Activated CD4-positive, alpha-beta T cell treated with anti-CD3 and anti-CD28 coated beads, Interleukin-2, amount 50 U/mL, for 48 hours (primary cell): ENCODE measurements at places on chromosomes 2 and 18.

DNA sequence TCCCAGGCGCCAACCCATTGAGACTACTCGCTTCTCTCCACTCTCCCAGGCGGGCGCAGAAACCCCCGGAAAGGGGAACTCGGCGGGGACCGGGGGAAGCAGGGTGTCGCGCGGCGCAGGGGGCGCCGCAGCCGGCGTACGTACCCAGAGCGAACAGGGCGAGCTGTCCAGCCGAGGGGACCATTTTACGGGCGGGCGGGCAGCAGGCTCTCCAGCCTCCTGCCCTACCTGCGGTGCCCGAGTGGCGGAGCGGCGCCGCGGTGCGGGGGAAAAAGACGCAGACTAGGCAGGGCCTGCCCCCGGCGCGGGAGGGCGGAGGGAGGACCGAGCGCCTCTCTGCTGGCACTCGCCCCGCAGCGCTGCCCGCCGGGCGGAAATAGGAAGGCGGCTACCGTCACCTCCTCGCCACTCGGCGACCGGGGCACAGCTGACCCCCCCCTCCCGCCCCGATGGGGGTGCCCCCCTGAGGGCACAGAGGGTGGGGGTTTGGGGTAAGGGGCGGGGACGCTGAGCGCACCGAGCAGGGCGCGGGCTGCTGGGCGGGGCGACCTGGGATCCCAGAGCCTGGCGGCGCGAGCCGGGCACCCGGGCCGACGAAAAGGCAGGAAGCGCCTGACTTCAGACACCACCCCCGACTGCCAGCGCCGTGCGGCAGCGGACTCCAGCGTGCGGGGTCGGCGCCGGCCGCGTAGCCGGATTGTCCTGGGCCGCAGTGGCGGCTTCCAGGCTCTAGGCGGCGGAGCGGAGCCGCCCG, at the start of gene TGFA:
Gene TGFA, minus strand, starts transcription at position 243 of the 754 bp plus-strand sequence. Its CDS starts 59 bp downstream, at position 184.
- DNase-seq, result peak; percentile 68

DNA sequence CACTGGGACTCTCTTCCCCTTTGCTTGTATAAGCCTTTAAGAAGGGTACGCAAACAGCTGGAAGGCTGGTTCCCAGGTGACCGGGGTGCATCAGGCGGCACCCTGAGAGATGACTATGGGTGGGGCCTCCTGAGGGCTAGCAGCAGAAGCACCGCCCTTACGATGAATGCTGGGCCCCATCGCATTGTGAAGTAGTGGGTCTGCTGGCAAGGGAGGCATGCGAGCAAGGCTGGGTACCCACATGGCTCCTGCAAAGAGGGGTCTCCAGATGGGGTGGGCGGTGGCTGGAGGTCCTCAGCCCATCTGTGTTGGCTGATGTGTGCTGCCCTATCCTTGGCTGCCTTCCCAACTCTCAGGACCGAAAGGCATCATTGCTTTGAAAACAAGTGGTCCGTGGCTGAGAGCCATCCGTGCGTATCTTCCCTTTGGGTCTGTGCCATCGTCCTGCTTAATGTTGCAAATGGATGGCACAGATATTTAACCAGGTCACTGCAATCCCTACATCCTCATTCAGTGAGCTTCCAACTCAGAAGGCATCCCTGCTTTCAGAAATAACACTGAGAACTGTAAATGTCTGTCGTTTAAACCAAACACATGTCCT, 83.5 kb upstream of the GPC1 start:
- no peak for DNase-seq

DNA sequence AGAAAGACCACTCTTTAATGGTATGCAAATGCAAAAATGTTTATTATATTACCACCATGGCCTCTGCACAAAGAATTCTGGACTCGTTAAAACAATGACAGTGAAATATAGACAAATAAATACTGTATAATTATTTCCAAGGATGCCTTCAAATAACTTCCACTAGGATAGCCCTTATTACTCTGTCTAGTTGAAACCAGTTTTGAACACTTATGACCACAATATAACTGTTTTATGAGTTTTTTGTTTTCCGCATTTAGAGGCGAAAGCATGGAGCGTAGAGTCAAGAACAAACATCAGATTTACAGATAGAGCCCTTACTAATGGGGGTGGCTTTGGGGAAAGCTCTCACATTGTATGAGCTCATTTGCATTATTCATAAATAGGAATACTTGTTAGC, 559.5 kb downstream of the CNTNAP5 start:
- DNase-seq, result no peak

- no peak for DNase-seq
These were observed 92.6 kb downstream of the ITGB1BP1 start for GRCh38 chr2:9330612-9331270.

DNA sequence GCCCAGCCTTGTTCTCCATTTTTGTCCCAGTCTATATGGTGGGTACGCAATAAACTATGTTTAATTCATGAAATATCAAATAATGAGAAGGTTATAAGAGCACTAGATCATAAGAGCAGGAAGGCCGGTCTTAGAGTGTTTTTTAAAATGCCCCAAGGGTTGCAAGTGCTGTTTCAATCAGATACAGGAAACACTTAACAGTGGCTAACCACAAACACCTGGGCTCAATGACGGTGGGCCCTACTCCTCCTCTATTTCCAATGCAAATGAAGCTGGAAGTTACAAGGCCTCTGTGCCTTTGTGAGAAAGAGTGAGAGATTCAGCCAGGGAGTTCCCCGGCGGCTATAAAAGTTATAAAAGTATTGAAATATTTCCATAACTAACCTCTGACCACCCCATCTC, 18.9 kb upstream of the WDR33 start:
- peak; percentile 72 for DNase-seq

DNA sequence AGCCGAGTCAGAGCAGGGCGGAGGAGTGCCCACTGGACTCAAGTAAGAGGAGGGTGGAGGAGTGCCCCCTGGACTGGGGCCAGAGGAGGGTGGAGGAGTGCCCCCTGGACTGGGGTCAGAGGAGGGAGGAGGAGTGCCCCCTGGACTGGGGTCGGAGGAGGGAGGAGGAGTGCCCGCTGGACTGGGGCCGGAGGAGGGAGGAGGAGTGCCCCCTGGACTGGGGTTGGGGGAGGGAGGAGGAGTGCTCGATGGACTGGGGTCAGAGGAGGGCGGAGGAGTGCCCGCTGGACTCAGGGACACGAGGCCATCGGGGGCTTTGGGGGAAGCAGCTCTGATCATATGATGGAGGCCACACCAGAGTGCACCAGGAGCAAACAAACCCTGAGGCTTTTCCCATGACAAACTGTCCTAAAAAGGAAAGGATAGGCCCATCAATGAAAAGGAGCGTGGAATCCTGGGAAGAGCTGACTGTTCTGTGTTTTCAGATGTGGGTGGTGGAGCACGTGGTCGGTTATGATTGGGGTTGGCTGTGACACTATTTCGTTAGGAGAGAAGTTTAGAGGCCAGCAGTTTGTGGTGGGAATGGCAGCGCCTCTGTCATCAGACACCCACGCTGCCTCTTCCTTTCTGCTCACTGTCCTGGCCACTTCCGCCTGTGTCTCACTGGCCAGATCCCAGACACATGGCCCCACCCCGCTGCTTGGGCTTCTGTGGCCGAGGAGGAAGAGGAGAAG, 24.5 kb upstream of the HPCAL1 start:
- peak; percentile 50 for DNase-seq

- DNase-seq, result no peak
These were observed 48.1 kb upstream of the RPL31 start for GRCh38 chr2:100954044-100954420.
